AG09309 (cell line): ENCODE measurements at places on chromosomes 12 and 14.
A peak's percentile ranks its signal among the peaks of the same experiment; 100 is the strongest.

- peak; percentile 7 for DNase-seq
Measured at GRCh38 chr12:64385468-64385867, 5.1 kb downstream of the C12orf56 start.

DNA sequence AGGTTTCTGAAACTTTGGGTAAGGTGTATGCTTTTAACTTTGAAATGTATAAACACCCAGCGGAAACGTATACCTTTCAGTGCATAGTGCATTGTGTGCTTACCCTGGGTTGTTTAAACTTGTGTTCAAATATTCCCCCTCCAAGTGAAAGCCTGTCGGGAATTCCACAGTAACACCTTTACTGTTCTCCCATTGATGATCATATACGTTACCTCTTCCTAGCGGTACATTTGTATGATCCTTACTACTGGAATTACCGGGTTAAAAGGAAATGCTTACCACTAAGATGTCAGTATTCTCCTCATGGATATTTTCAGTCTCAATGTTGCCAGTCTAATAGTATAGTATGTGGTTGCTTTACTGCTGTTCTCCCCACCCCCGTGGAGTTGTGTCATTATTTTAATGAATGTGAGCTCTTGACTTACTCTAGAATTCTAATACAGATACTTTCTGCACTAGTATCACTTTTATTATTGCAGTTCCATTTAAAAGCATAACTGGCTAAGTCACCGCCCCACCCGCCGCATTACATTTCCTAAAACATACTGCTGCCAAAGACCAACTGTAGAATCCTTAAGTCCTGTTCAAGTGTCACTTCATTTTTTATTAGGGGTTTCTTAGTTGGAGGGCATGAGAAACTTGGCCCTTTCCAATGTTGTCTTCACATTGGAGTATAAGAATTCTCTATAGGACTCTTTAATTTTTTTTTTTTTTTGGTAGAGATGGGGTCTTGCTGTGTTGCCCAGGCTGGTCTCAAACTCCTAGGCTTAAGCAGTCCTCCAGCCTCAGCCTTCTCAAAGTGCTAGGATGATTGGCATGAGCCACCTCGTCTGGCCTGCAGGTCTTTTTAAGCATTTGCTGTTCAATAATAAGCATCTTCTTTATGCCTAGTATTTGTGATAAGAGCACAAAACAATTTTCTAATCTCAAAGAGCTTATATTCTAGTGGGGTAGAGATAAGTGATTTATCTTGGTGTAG, 24.9 kb downstream of the NUDT4 start:
- no peak for DNase-seq

- DNase-seq, result no peak
Measured at GRCh38 chr14:33999771-34000291, 49.0 kb upstream of the EGLN3 start.

DNA sequence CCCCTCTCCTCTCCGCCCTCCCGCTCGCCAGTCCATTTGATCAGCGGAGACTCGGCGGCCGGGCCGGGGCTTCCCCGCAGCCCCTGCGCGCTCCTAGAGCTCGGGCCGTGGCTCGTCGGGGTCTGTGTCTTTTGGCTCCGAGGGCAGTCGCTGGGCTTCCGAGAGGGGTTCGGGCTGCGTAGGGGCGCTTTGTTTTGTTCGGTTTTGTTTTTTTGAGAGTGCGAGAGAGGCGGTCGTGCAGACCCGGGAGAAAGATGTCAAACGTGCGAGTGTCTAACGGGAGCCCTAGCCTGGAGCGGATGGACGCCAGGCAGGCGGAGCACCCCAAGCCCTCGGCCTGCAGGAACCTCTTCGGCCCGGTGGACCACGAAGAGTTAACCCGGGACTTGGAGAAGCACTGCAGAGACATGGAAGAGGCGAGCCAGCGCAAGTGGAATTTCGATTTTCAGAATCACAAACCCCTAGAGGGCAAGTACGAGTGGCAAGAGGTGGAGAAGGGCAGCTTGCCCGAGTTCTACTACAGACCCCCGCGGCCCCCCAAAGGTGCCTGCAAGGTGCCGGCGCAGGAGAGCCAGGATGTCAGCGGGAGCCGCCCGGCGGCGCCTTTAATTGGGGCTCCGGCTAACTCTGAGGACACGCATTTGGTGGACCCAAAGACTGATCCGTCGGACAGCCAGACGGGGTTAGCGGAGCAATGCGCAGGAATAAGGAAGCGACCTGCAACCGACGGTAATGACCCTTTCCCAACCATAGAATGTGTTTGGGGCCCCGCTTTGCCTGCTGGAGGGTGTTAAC, 615 bp downstream of the CDKN1B start:
- DNase-seq, result no peak

DNA sequence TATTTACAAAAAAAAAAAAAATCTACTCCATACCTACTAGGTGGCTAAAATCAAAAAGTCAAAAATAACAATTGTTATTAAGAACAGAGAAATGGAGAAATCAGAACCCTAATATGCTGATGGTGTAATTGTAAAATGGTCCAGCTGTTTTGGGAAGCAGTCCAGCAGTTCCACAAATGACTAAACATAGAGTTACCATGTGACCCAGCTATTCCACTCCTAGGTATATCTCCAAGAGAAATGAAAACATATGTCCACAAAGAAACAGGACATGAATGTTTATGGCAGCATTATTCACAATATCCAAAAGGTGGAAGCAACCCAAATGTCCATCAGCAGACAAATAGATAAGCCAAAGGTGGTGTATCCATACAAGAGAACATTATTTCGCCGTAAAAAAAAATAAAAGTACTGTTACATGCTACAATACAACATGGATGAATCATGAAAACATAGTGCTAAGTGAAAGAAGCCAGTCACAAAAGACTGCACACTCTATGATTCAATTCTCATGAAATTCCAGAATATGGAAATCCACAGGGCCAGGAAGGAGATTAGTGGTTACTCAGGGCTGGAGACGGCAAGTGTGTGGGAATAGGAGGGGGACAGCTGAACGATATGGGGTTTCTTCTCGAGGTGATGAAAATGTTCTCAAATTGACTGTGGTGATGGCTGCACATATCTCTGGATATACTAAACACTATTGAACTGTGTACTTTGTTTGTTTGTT, 9.1 kb upstream of the DPF3 start:
- DNase-seq, result no peak

- no peak for DNase-seq
Measured at GRCh38 chr12:130978785-130979184, 25.1 kb downstream of the ADGRD1 start.

DNA sequence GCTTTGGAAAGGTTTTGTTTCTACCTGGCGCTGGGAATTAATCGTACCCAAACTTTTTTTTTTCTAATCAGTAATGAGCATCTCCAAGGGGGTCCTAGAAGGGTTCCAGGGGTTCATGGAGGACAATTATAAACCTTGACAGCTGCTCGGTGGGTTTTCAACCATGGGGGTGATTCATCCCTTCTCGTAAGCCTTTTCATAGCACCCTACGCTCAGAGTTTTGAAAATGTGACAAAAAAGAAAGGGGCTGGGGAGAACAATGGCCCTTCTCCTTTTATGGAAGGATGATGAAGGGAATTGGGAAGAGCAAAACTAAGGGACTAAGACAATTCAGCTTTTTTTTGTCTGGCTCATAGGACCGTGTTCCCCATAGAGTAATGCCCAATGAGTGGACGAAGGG, 196.7 kb downstream of the ZFP36L1 start:
- DNase-seq, result no peak

DNA sequence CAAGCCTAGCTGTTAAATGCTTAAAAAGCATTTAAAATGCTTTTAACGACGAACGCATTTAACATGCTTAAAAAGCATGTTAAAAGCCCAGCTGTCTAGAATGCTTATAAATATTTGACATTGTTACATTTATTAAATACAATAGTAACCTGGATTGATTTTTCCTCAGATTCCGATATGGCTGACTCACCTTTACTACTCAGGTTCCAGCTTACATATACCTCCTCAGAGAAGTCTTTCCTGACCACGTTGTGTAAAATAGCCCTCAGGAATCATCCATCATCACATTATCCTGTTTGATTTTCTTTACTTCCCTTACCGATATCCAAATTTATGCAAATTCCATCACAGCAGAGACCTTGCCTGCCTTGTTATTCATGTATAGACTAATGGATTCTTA, 51.4 kb downstream of the SLC41A2 start:
- no peak for DNase-seq

- DNase-seq, result no peak
Measured at GRCh38 chr12:107326237-107326636, 232.9 kb upstream of the CRY1 start.

DNA sequence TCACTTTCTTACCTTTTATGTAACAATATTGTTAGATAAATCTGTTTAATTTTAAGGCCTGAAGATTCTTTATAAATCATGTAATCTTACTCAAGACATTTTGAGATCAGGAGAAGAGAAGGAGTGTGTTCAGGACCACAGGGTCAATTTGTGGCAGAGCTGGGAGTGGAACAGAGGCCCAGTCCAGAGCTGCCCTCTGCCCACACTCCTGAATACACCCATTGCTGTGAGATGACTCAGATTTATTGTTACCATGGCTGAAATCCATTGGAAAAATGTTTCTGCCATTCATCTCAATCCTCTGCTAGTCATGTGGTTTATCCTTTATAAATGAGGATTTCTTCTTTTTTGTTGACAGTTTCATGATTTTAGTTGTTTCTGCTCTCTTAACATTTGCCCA, 100.5 kb upstream of the STXBP6 start:
- no peak for DNase-seq

GRCh38 chr14:71380271-71380670, 473.0 kb downstream of the PCNX1 start:
- DNase-seq, result no peak

DNA sequence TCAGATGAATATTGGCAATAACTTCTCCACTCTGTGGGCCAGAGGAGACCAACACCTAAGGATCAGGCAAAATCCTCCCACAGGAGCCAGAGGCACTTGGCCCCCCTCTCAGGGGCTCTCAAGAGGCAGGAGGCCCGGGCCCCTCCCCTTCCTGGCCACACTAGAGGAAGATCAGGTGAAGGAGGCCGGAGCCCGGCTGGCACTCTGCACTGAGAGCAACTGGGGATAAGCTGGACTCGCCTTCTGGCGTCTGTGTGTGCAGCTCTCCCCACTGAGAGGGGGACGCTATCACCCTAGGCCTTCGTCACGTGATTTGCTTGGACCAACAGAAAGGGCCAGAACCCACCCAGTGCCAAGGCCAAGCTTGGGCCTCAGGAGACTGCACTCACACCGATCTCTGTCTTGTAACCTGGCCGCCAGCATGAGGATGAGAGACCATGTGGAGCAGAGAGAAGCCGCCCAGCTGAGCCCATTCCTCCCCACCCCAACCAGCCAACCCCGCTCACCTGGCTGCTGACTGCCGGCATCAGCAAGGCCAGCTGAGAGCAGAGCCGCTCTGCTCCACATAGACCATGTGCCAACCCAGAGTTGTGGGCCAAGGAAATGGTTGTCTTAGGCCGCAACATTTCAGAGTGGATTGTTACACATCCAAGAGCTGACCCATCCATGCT, 64.0 kb downstream of the NOC4L start:
- DNase-seq, result no peak

DNA sequence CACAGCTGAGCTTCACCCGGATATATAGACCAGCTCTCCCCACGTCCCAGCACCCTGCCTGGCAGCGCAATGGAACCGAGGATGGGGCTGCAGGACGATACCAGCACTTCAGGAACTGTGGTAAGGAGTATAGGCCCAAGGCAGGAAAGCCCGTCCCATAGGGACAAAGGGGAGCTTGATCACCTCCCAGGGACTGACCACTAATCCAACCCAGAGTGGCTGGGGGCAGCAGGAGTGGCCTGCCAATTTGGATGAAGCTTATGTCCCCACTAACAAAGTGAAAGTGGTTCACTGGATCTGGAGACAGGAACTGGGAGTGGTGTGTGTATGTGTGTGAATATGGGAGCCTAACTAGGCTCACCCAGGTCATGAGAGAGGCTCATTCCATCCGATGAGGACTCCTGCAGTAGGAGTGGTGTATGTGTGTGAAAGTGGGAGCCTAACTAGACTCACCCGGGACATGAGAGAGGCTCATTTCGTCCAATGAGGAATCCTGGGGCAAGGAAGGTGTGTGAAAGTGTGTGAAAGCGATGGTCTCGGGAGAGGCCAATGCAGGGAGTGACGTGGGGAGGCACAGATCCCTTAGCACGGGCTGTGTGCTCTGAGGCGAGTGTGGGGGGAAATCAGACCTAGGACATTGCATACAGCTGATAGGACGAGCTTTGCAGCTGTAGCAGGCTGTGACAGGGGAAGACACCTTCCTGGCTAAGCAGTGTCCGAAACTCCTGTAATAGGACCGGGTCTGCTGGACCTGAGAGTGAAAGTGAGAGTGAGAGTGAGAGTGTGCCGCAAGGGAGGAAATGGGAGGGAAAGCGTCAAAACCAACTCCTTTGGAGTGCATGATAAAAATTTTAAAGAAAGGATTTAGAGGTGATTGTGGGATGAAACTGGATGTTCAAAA, 25.7 kb downstream of the KLRK1 start:
- no peak for DNase-seq

DNA sequence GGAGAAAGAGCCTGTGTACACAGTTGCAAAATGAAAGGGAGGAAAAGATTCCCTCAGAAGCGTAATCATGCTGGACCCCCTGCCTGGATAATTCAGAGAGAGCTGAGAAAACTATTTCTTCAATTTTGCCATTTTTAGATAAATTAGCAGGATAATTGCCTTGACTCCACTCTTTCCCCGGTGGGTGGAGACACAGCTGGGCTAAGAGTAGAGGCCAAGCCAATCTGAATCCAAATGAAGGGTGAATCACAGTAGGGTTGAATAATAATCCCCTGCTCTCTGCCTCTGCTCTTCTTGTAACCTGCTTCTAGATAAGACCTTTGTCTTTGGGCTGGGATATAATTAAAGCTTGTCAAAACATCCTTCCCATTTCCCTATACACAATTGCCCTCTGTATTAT, 150.1 kb downstream of the CAPZA3 start:
- DNase-seq, result no peak

DNA sequence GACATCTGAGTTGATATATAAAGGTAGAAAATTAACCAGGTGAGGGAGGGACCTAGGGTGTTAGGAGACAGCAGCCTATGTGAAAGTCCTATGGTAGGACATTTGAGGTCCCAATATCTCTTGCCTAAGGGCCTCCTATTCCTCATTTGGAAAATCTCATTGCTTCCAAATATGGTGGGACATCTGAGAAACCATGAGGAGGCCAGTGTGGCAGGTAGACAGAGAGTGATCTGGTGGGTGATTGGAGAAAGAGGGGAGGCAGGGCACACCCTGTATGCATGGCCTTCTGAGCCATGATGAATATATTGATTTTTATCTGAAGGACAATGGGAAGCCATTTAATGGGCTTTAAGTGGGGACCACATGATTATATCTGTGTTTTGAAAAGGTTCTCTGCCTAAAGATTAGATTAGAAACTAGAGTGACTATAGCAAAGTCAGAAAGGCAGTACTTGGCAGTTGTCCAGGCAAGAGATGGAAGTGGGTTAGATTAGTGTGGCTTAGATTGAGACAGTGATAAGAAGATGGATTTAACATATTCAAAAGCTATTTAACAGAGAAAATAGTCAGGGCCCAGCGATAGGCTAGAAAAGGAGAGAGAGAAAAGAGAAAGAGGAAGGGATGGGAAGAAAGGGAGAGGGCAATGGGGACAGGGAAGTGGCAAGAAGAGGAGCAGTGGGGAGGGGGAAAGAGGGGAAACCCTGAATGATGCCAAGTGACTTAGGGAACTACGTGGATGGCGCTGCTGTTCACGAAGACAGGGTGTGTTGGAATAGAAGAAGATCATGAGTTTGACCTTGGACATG, 237.2 kb upstream of the SRRM4 start:
- no peak for DNase-seq

- DNase-seq, result no peak
Measured at GRCh38 chr12:4037747-4038312, 164.6 kb upstream of the PARP11 start.
